PC-9 (cell line): ENCODE measurements at places on chromosomes 2 and 18. TPM values are rescaled to one million over a fixed set of nuclear protein-coding genes. Genes with fewer than 3 reads are reported as not detected.

DNA sequence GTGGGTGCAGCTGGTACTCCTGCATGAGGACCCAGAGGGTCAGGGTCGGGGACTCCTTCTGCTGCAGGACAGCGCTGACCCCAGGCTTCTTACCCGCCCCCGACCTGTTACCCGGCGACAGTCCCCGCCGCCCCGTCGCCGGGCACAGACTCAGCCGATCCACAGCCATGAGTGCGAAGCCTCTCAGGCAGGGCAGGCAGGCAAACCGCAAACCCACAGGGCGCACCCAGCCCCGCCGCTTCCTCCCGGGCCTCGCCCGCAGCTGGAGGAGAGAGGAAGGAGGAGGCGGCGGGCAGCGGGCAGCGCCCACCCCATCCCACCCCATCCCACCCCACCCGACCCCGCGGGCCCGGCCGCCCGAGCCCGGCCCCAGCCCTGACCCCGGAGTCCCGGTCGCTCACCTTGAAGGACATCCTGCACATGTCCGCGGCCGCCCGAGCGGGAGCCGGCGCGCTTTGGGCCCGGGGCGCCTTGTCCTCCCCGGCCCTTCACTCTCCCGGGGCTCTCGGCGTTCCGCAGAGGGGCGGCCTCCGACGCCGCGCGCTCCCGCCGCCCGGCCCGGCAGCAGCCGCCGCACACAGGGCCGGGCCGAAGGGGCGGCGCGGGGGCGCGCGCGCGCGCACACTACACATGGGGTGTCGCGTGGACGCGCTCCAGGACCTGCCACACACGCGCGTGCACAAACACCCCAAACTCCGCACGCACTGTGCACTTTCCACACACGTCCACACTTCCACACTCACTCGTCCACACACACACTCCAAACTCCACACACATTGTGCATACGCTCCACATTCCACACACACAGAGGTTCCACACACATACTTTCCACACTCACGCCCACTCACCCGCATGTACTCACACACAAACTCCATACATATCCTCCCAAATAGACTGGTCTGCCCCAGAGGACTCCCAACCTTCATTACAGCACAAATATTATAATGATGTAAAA is at the start of gene ANKRD29:
Gene ANKRD29 (minus strand): TSS at position 603 of the 955 bp plus-strand sequence. CDS start 181 bp downstream, at position 422.
- peak within 1 kb of the TSS; percentile 60 for H3K4me3 ChIP-seq
- H3K4me1 ChIP-seq, result peaks cover 13% of the 10 kb centered on the region
- H3K27ac ChIP-seq, result no peak within 1 kb of the TSS
- peak; percentile 40 for DNase-seq

The AMER3 gene
- not detected in 2 replicates for total RNA-seq

DNA sequence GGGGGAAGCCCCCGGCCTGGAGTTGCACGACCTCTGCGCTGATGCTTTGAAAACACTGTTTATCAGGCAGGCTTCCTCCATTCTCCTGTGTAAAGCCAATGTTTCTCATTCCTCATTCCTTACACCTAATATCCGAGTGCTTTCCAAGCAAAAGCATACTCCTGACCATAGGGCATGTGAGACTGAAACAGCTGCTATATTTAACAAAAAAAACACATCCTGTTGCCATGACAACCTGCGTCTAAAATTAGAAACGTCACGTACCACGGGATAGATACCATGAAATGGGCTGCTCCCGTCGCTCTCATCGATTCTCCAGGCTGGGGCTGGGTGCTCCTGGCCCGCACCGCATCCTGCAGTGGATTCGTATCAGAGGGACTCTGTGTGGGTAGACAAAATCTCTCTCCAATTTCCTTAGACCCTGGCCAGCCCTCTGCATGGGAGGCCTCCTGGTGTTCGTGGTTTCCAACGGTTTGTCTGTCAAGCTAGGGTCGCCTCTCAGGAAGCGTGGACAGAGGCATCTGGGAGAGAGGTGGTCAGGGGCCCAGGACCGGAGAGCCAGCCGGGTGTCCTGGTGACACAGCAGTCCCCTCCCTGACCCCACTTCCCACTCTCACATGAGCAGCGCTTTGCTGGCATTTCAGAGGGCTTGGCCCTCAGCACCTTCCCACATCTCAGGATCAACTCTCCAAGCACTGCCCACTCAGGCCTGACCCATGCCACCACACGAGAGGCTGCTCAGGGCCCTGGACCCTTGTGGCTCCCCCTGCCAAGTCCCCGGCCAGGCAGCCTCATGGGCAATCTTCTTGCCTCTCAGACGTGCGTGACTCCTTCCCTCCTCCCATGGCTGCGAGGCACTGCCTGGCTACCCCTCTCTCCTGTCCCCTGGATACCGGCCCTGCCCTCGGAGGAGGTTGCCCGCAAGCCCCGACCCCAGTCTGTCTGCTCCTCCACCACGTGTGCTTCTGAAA is 268.1 kb downstream of the NDUFA10 start:
- no peak overlapping the region for H3K27ac ChIP-seq
- DNase-seq, result no peak
- H3K27me3 ChIP-seq, result peaks cover 97% of the 10 kb centered on the region
- H3K36me3 ChIP-seq, result no peaks in the 10 kb centered on the region
- peaks cover 8% of the 10 kb centered on the region for H3K4me1 ChIP-seq

The SERPINB4 gene
- not detected in 2 replicates for total RNA-seq
